CD4-positive, alpha-beta T cell treated with Interleukin-15 for 4 hours (primary cell): ENCODE measurements at places on chromosomes 2 and 18.

DNA sequence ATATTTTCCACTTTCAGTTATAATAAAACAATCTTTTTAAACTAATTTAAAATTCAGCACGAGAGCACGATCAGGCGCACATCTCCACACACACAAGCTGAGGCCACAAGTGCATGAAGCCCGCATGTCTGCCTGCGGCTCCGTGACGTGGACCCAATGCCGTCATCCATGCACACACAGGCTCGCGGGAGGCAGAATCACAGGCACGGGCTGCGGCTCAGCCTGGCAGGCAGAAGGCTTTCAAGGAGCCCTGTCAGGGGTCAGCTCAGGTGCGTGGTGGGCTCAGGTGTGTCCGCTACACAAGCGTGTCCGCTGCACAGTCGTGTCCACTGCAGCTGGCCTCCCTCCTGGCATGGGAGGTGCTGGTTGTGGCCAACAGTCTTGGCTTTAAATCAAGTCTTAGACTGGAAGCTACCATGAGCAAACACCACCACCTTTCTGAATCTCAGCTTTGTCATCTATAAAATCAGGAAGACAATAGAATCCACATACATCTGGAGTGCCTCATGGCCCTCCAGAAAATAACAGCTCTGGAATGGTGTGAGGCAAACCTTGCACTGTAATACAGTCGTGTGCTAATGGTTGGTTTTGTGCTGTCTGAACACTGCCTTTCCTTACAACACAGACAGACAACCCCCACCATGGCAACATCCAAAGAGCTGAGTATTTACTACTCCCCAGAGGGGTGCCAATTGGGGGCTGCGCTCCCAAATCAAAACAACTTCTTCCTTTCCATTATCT, 210.1 kb downstream of the NDUFA10 start:
- DNase-seq = no peak

GRCh38 chr2:230694241-230694640, 18.4 kb upstream of the CAB39 start:
- no peak for DNase-seq

DNA sequence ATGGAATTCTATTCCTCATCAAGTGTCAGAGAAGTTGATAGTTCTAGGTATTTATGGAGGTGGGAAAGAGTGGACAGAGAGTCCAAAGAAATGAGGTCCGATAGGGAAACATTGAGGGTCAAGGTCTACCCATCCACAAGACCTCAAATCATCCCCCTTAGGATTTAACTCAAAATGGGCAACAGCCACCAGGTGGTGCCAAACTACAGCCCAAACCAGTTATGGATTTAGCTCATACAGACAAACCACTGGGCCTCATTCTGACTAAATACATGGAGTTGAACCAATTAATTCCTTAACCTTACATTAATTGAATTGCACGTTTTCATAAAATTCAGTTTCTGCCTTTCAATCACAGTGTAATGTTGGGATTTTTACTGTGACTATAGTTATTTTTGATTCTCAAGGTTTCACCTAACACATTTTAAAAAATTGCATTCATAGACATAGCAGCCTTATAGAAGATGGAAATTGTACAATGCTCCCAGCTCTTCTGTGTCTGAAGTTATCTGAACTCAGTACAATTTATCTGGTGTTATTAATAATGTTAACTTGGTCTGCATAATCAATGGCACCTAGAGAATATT, 98.2 kb upstream of the HNMT start:
- DNase-seq = peak; percentile 32

- peak; percentile 70 for DNase-seq
These were observed 44.9 kb downstream of the PTPN2 start for GRCh38 chr18:12839057-12839525.

DNA sequence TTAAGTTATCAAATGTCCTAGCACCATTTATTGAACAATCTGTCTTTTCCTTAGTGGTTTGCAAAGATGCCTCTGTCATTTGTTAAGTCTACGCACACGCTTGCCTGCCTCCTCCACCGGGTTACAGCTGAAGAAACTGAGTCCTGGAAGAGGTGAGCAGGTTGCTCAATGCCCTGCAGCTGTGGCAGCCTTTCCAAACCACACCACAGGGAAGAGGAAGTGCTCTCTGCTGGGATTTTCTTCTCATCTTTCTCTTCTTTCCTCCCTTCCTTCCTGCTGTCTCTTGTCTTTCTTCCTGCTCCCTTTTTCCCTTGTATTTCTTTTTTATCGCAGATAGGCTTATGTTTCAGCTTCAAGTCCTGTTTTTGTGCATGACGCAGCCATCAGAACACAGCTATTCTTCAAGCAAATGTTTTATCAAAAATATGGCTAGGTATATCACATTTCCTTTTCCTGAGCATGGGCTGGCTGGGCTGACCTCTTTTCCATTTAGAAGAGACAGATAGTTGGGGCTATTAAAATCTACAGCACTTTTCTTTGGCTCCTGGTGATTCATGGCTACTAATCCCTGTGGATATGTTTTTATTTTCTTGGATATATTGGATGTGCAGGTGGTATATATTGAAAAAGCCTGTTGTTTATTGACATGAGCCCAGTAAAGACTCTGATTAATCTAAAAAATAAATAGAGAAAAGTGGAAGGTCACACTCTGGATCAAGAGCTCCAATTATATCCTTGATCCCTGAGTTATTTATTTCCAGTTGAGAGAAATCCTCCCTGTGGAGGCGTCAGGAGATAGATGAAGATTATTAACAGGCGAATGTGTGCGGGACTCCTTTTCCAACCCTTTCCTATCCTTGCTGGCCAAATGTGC, 214.6 kb downstream of the TSN start:
- DNase-seq = no peak

DNA sequence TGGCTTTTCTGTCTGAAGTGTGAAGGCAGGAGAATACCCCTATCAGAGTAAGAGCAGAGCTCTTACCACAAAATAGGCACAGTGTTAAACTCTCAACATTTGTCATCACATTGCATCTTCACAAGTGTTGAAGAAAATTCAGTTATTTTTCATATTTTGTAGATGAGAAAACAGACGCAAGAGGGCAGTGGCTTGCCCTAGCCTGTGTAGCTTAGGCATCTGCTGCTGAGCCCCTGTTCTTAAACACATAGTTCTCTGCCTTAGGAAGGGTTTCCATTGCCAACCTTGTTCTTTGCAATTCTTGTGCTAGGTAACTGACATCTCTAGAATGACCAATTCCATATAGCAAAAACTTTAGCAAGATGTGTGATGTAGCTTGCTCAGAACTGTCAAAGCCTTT, 112.7 kb upstream of the RMDN2 start:
- no peak for DNase-seq

GRCh38 chr2:48435909-48436308, 94.0 kb upstream of the STON1 start:
- DNase-seq = no peak

DNA sequence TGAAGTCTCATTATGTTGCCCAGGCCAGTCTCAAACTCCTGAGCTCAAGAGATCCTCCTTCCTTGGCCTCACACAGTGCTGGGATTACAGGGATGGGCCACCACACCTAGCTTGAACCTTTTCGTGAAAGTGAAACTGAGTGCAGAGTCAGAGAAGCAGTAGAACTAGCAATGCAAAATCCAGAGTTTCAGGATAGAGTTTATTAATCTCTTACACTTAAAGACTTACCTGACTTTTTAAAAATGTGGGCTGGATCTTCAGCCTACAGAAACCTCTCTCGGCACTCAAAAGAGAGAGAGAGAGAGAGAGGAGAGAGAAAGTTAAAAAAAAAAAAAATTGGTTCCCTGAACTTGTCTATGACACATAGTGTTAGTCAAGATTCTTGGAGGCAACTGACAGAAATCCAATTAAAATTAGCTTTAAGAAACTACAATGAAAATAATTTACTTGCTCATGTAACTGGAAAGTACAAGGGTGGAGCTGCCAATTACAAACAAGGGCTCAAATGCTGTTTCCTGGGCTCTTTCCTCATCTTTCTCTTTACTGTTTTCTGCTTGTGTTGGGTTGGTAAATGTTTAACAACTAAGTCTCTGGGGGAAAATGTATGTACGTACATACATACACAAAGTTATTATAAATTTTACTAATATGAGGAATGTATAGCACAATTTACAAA, 98.1 kb upstream of the CERS6 start:
- no peak for DNase-seq

GRCh38 chr2:187198136-187198535, 249.9 kb downstream of the CALCRL start:
- no peak for DNase-seq

GRCh38 chr2:6506859-6507258, 358.8 kb downstream of the CMPK2 start:
- DNase-seq = no peak

DNA sequence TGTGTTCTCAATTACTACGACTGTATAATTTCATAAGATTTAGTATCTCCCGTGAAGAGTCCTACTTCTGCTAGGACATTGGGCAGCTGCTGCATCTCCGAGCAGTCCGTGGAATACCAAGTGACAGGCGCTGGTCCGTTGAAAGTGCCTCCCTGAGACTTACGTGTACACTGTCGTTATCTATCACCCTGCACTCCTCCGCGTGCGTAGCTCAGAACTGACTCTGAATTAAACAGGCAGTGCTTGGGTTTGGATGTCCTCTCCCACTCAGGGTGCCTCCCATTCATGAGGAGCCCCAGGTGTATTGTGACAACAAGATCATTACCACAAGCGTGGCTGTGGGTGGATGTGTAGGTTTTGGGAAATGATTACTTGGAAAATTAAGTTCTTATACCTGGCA, 148.4 kb downstream of the SH3RF3 start:
- no peak for DNase-seq

DNA sequence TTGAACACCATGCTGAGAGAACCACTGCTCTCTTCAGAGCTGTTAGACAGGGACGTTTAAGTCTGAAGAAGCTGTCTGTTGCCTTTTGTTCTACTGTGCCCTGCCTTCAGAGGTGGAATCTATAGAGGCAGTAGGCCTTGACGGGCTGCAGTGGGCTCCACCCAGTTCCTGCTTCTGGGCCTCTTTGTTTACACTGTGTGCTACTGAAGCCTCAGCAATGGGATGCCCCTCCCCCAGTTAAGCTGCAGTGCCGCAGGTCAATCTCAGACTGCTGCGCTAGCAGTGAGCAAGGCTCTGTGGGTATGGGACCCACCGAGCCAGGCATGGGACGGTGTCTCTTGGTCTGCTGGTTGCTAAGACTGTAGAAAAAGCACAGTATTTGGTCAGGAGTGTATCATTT, 162.3 kb upstream of the NXPH2 start:
- DNase-seq = no peak

GRCh38 chr18:53771664-53772063, 452.8 kb downstream of the MBD2 start:
- DNase-seq = no peak

GRCh38 chr2:234951664-234952269, at the start of gene SH3BP4:
SH3BP4 (plus strand) TSS chr2:234952017; CDS start chr2:235035003, 82,986 bp downstream.
- DNase-seq = no peak

DNA sequence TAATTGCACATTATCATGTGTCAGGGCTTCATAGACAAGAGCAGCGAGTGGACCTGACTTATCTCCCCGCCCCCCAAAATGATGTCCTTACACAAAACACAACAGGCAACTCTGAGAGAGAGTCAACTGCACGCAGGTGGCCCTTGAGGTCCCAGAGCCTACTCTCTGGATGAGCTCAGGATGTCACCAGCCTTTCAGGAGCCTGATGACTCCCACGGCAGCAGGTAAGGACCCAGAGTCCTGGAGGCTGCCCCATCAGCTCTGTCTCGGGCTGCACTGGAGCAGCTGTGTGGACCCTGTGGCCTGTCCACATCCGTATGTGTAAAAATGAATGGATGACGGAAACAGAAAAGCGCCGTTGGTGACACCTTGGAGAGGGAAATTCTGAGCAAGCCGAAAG, 130.9 kb downstream of the HDAC4 start:
- DNase-seq = no peak

DNA sequence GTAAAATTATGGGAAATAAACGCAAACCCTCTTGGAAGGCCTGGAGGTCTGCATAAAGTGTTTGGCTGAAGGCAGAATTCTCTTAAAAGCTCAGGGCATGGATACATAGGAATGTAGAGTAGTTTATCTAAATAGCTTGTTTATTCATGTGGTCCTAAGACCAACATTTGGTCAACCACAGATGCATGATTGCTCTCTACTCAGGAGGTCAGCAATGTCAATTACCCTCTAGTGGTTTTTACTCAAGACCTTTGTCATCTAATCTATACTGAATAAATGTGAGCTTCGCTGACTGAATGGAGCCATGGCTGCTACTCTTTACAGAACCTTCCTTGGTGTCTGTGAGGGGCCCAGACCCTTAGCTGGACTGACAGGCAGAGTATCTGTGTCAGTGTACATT, 139.8 kb downstream of the ATL2 start:
- DNase-seq = no peak

DNA sequence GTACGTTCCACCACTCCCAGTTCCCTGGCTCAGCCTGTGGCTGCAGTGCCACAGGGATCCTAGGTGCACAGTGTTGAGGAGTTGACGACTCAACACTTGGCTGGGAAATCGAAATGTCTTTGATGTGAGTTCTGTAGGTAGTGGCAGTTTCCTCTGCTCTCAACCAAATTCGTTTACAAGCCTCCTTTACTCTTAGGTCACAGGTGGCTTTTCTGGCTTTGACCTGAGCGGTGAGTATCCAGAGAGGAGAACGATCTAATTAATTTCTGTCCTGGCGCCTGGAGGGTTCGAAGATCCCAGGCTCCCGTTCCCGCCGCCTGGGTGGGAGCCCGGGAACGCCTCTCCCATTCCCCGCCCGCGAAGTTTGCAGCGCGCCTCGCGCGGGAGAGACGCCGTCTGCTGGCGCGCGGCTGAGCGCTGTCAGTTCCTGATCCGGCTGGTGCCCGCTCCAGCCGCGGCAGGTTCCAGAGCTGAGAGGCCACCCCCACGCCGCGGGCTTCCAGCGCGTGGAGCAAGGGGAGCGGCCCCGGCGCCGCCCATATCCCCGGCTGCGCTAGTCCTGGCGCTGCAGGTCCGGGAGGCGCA, at the start of gene LAMA3:
Gene LAMA3, plus strand, starts transcription at position 423 of the 585 bp plus-strand sequence. CDS start 231 bp downstream, outside the sequence.
- DNase-seq = no peak

GRCh38 chr2:146741260-146741659, 1103.6 kb upstream of the ACVR2A start:
- no peak for DNase-seq

DNA sequence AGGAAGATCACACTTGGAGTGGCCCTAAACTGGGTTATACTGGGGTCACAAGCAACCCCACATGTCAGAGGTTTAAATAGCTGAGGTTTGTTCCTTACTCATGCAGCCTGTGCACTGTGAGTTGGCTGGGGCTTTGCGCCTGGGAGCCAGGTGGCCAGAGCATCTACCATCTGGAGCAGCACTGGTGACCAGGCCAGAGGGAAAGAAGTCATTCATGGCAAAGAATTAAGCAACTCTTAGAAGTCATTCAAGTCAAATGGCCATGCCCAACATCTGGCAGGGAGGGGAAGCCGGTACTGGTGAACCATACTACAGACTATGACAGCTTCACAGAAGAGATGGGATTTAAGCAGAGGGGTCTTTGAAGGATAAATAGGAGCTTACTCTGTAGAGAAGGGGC, 90.7 kb downstream of the POLR1A start:
- no peak for DNase-seq

- DNase-seq = no peak
These were observed 142.3 kb upstream of the ZFP36L2 start for GRCh38 chr2:43368483-43369385.

GRCh38 chr18:68316636-68317035, 398.3 kb downstream of the TMX3 start:
- DNase-seq = no peak
